T47D (cell line): ENCODE measurements at places on chromosomes 16 and 17.

- DNase-seq: no peak
Observed at GRCh38 chr17:61904094-61904710, 23.6 kb downstream of the INTS2 start.

DNA sequence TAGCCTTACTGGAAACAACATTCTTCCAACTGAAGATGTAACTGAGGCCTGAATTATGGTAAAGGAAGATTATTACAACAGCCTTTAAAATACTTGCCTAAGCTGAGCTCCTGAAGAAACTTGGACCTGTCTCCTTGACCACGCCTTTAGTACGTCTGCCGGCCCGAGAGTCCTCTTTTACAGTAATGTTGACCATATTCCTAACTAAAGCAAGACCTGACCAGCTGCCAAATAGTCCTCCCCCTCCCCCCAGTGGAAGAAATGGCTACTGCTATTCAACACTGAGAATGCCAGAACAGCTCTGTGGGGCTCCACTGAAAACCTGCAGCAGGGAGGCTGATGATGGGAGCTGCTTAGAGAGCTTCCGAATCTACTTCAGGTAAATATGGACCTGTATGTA, 12.6 kb upstream of the FOXJ1 start:
- DNase-seq: peak; percentile 60

GRCh38 chr16:70704586-70704985, 18.7 kb upstream of the MTSS2 start:
- no peak for DNase-seq

- no peak for DNase-seq
Observed at GRCh38 chr17:68599091-68599490, 2.1 kb downstream of the FAM20A start.

DNA sequence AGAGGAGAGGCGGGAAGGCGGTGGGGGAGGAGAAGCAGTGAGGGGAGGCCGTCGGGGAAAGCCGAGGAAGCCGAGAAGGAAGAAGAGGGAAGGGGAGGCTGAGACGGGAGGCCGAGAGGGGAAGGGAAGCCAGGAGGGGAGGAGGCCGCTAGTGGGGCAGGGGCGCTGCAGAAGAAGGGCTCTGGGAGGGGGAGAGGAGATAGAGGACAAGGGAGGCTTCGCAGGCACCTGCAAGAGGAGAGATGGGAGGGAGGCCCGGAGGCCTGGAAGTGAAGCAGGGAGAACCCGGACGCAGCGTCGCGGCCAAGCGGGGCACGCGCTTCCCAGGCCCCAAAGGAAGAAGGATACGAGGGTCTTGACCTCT, 2.3 kb downstream of the C17orf58 start:
- peak; percentile 75 for DNase-seq

GRCh38 chr16:65116818-65117430, 4.9 kb downstream of the CDH11 start:
- DNase-seq: no peak

GRCh38 chr17:52237151-52237550, 78.6 kb upstream of the CA10 start:
- DNase-seq: no peak

DNA sequence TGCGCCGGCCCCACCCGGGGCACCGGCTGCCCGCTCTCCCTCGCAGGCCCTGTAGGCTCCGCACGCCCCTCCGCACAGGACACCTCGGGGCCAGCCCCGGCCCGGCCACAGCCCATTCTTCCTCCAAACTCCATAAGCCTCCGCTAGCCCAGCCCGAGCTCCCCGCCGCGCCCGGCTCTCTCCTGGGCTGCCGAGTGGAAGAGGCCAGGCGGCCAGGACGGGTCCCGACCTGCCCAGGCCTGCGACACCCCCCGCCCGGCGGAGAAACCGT, 397 bp downstream of the NCOR1 start:
- no peak for DNase-seq

DNA sequence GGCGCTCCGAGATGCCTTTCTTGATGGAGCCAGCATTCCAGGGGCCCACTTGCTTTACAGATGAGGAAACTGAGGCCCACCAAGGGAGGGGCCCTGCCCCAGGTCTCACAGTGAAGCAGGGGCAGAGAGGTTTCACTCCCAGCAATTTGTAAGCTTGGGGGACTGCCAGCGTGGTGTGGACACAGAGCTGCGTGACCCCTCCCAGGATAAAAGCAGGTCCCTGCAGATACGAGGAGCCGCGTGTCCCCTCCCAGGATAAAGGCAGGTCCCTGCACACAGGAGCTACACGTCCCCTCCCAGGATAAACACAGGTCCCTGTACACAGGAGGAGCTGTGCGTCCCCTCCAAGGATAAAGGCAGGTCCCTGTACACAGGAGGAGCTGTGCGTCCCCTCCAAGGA, 11.7 kb downstream of the JPH3 start:
- no peak for DNase-seq

DNA sequence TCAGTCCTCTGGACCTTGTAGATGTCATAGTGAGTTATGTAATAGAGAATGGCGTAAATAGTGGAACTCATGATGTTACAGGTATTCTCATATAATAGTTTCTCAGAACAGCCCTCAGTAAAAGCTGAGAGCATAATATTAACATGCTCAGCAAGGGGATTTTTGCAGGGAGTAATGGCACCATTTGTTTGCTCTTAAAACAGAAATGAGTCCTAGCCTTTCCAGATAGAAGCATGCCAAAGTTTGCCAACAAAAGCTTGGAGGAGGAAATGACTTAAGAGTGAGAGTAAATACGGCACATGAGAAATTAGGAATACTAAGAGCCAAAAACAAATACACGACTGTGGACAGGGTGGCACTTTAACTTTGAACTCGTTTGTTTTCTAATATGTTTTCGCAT, 198.4 kb downstream of the ANKFN1 start:
- DNase-seq: peak; percentile 15

GRCh38 chr16:25012525-25012991, 2.6 kb downstream of the ARHGAP17 start:
- DNase-seq: no peak

DNA sequence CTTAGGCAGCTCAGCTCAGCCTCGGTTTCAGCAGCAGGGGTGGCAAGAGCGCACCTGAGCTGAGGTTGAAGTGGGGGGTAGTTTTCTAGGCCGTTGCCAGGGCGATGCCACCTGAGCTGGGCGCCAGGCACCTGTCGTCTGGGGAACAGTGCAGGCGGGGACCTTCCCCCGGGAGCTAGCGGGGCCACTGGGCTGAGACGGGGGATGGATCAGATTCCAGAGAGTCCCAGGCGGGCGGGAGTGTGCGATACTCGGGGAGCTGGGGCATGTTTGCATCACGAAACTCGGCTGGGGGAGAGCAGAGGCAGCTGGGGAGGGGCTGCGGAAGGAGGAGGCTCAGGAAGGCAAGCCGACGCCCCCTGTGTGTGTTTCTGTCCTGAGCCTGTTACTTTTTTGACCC, 477 bp upstream of the CLDN9 start:
- no peak for DNase-seq

DNA sequence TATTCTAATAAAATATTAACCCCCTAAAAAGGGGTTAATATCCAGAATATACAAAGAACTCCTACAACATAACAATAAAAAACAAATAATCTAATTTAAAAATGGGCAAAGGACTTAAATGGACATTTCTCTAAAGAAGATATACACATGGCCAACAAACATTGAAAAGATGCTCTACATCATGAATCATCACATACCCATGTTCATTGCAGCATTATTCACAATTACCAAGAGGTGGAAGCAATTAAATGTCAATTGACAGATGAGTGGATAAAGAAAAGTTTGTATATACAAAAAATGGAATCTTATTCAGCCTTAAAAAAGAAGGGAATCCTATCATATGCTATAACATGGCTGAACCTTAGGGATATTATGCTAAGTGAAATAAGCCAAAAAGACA, 36.8 kb downstream of the CPD start:
- no peak for DNase-seq

DNA sequence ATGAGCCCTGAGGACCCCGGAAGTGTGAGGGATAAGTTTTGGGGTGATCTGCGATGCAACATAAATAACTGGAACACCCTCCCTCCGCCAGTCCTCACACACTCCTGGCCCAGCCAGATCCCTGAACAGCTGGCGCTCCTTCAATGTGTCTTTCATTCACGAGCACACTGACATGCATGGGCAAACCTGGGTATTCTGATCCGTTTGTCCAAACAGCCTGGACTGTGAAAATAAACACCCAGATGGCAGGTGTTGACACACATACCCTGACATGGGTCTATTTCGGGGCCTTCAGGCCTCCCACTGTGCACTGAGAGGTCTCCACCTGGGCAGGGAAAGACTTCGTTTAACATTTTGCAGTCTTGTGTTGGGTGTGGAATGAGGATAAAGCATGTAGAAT, 3.0 kb upstream of the CPNE2 start:
- DNase-seq: no peak

GRCh38 chr17:8939496-8940334, 25.8 kb downstream of the PIK3R5 start:
- no peak for DNase-seq

- no peak for DNase-seq
Observed at GRCh38 chr17:74520790-74521480, 10.3 kb downstream of the CD300LB start.

DNA sequence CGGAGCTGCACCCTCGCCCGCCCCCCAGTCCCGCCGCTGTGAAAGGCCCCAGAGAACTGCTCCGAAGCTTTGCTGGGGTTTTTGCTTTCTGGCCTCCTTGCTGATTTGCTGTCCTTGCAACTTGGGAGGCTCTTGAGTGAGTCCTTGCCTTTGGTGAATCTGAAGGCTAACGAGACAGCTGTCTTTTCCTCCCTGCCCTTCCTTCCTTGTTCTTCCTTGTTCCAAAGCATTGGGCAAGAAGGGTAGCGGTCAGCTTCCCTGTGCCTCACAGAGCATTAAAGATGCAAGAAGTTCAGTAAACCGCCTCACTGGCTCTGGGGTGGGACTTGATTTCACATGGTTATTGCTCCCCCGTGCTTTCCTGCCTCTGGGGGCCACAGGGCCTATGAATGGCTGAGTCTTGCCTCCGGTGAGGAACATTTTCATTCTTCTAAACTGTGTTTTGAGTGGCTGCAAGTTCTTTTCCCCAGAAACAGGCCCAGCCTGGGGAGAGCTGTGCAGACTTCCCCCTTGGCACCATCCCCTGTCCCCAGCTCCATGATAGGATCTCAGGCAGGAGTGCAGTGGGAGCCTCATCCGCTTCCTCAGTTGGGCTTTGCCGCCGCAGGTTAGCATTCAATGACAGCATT, 1.4 kb downstream of the YPEL2 start:
- no peak for DNase-seq

DNA sequence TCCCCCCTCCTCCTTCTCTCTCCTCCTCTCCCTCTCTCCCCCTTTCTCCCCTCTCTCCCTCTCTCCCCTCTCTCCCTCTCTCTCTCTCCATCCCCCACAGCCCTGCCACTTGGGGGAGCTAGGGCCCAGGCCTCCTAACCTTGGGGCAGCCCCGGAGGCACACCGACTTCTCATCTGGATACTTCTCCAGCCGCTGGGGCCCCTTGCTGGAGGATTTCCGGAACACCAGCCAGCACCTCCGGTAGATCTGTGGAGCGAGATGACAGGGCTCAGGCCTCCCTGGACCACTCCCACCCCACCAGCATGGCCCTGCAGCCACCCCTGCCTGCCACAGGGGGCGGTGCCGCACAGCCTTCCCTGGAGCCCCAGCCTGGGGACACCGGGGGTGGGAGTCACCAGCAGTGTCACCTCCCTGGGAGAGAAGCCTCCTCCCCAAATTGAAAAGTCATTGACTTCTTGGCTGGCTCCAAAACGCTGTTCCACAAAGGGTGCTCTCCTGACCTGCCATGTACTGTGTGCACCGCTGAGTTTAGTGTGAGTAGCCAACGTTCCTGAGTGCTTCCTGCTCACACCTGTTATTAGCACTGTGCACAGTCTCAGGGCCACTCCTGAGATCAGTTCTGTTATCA, 10.5 kb downstream of the DOK4 start:
- no peak for DNase-seq

GRCh38 chr16:68068926-68069325, 16.2 kb upstream of the NFATC3 start:
- DNase-seq: no peak

GRCh38 chr17:12952012-12952411, 65.8 kb downstream of the ELAC2 start:
- no peak for DNase-seq

DNA sequence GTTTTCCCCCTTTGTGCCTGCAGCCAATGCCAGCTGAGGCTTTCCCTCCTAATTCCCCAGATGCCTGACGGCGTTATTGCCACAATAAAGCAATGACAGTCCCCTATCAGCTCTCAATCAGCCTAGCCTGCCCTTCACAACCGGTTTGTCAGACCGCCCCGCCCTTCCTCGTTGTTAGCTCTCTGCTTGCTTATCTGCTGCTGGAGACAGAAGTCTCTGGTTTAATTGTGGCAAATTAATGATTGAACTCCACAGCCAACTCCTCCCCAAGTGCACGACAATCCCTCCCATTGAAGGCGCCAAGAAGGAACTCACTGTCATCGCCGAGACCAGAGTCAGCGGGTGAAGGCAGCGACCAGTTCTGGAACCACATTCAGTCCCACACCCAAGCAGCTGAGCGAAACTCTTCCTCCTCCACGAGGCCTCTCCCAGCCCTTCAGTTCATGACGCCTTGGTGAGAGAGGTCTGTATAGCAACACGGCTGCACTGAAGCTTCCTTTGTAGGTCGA, 474.4 kb downstream of the SLC39A11 start:
- DNase-seq: peak; percentile 78

- peak; percentile 90 for DNase-seq
Observed at GRCh38 chr17:4498461-4499397, at the start of gene SPNS2. Gene SPNS2 (plus strand): TSS chr17:4498881. CDS start chr17:4499048, 167 bp downstream.

- DNase-seq: no peak
Observed at GRCh38 chr16:10896723-10897122, 19.7 kb downstream of the CIITA start.

DNA sequence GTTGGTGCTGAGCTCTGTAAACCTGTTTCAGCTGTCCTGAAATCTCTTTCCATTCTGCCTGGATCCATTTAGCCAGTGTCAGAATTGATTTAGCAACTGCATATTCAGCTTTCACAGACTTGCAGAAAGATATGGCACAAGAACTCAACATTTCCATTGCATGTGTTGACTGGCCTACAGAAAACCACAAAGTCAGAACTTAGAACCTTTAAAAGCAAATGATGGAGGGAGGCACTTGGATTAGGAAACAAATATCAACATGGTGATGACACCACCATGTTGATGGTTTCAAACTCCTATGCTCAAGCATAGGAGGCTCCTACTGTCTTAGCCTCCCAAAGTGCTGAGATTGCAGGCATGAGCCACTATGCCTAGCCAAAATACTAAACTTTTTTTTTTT, 52.3 kb upstream of the ARL6IP1 start:
- DNase-seq: no peak

- DNase-seq: peak; percentile 51
Observed at GRCh38 chr16:22206842-22207714, 1.0 kb downstream of the EEF2K start.

DNA sequence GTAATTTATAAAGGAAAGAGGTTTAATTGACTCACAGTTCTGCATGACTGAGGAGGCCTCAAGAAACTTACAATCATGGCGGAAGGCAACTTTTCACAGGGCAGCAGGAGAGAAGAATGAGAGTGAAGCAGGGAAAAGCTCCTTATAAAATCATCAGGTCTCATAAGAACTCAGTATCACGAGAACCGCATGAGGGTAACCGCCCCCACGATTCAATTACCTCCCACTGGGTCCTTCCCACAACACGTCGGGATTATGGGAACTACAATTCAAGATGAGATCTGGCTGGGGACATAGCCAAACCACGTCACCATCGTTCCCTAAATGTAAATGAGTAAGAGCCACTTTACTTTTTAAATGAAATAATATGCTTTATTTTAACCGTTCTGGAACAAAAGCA, 89.9 kb upstream of the NACA2 start:
- no peak for DNase-seq
